Astrocyte (in vitro differentiated cells and primary cell): ENCODE measurements at places on chromosomes 6 and 20. TPM values are rescaled to one million over a fixed set of nuclear protein-coding genes. Genes with fewer than 3 reads are reported as not detected.

DNA sequence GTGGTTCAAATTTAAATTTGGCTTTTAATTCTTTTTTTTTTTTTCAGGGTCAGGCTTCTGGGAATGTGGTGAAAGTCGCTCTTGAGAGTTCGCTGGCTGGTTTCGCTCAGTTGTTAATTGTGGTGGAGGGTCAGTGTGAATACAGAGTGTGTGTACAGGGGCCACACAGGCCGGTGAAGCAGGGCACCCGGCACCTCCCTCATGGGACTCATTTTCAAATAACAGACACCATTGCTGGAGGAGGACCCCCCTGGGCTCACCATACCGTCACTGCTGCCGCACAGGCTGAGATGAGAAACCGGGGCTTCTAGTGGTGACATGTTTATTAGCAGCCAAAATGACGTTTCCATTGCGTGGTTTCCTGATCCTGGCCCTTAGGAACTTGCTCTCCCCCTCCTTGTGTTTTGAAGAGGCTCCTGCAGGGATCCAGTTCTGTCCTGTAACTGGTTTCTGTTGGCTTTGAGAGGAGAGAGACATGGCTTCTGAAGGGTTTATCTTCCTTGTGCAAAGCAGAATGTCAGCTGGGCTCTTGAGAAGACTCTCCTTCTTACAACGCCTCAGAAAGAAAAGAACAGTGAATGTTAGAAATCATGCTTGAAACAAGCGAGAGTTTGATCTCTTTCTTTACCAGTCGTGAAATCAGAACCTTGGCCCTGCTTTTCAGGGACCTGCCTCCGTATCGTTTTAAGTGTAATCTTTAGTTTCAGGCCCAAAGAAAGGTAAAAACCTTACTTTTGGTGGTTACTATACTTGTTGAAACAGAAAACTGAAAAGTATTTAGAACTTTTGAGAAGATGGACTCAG, 37.8 kb downstream of the DUSP22 start:
- no peak for DNase-seq

DNA sequence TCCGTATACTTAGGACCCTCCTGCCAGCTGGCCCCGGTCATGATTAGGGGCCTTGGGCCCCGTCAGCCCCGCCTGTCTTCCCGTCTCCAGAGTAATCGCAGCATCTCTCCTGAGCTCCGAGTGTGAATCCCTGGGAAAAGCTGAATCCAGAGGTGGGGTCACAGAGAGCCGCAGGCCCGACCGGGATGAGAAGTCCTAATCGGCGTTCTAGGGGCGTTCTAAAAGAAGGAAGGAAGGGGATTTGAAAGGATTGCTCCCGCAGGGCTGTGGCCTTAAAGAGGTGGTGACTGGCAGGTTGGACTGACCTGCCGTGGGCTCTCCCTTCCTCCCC, 371 bp downstream of the HMGN4 start:
- DNase-seq = no peak

APOM gene
- 0.89 and 1.2 TPM in 2 replicates for total RNA-seq

RBM12 gene
- 78.1 and 88.4 TPM in 2 replicates for total RNA-seq

GRCh38 chr6:150189122-150189521, 46.3 kb downstream of the PPP1R14C start:
- DNase-seq = no peak

ADGB gene
- total RNA-seq = not detected in 2 replicates

EPB41L1 gene
- 35.0 and 39.4 TPM in 2 replicates for total RNA-seq

DPPA5 gene
- not detected in 2 replicates for total RNA-seq

DNA sequence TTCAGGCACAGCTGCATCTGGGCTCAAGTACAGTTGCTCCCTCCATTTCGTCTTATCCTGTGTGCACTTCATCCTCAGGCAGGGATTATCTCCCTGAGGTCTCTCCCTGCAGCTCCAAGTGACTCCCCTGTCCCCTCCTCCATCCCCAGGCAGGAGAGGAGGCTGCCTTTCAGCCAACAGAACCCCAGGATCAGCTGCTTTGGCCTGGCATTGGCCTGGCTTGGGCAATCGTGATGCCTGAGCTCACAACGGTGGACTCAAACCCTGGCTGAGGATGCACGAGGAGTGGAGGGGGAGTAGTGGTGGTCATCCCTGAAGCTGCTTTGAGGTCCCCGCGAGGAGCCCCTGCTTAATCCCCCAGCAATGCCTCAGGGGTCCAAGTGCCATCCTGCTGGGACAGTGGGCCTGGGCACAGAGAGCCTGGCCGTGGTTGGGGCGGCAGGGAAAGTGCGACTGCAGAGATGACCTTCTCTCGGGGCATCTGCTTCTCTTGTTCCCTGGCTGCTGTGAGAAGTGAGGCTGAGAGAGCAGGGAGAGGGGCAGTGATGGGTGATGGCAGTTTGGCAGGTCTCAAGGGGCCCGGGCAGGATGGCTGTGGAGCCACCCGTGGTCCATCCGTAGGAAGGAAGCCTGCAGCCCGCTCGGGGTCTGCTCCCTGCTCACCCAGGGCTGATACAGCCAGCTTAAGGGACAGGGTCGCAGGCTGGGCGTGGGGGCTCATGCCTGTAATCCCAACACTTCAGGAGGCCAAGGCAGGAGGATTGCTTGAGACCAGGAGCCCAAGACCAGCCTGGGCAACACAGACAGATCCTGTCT, 6.0 kb upstream of the HRH3 start:
- no peak for DNase-seq

DNA sequence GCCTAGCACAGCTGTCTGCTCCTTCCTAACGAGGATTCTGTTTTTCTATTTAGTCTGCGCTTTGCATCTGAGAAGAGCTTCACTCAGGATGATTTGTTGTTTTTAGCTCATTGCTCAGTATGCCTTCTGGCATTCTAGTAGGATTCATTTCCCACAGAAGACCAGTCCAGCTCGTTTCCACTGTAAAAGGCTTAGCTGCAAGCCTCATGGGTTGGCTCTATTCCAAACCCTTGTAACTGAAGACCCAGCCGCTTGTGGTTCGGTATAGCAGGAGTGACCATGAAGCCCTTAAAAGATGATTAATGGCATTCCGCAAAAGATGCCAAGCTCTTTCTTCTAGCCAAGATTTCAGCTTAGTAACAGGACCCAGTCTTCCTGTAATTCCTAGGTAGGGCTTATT, 7.2 kb downstream of the ADGRF1 start:
- peak; percentile 100 for DNase-seq

GRCh38 chr6:113381959-113382358, 475.2 kb upstream of the MARCKS start:
- DNase-seq = peak; percentile 79

CLIC5 gene
- 0.14 and 0.32 TPM in 2 replicates for total RNA-seq

- DNase-seq = peak; percentile 41
Observed at GRCh38 chr6:27838945-27839625, 73.1 kb downstream of the OR2B2 start.
